ENCODE measurements at places on chromosomes 1 and 21. TPM values are rescaled to one million over a fixed set of nuclear protein-coding genes. Genes with fewer than 3 reads are reported as not detected.

KCNH1 gene
- 0.20 TPM for polyA plus RNA-seq

DNA sequence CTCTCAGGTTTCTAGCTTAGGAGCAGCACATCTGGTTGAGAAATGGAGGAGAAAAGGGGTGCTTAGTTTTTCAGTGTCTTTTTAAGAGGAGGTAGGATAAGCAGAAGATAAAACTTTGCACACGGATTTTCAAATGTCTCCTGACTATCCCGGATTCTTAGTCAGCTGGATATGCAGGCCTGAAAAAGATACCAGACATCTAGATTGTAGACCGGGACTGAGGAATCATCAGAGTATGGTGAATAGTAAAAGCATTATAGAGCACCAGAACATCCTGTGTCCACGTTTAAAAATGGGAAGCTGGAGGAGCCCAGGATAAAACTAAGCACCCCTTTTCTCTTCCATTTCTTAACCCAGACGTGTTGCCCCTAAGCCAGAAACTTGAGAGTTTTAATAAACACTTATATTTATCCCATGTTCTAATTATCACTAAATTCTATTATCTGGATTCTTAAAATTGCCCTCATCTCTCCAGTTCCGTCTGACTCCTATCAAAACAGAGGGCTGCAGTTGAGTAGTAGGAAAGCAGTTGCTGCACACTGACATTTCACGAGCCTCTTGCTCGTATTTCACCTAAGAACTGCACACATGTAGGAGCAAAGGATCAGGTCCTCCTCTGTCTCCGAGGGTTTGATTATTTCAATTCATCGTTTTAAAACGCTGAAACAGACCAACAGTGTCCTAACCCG, 609 bp downstream of the PIGK start:
- DNase-seq = no peak

- DNase-seq = no peak
These were observed 65.8 kb downstream of the AK5 start for GRCh38 chr1:77347646-77348045.

- DNase-seq = no peak
These were observed 24.7 kb upstream of the ARHGEF10L start for GRCh38 chr1:17514776-17515175.

GRCh38 chr1:226512076-226512728, 36.4 kb upstream of the STUM start:
- DNase-seq = no peak

LMOD1 gene
- 731 TPM for polyA plus RNA-seq

WNT9A gene
- 9.4 TPM for polyA plus RNA-seq
